Stimulated activated CD8-positive, alpha-beta memory T cell treated with anti-CD3 and anti-CD28 coated beads, Interleukin-15, amount 100 ng/mL, for 48 hours (primary cell): ENCODE measurements at places on chromosomes 3 and 15.

- DNase-seq = no peak
Measured at GRCh38 chr15:80490431-80490990, 86.3 kb downstream of the ARNT2 start.

DNA sequence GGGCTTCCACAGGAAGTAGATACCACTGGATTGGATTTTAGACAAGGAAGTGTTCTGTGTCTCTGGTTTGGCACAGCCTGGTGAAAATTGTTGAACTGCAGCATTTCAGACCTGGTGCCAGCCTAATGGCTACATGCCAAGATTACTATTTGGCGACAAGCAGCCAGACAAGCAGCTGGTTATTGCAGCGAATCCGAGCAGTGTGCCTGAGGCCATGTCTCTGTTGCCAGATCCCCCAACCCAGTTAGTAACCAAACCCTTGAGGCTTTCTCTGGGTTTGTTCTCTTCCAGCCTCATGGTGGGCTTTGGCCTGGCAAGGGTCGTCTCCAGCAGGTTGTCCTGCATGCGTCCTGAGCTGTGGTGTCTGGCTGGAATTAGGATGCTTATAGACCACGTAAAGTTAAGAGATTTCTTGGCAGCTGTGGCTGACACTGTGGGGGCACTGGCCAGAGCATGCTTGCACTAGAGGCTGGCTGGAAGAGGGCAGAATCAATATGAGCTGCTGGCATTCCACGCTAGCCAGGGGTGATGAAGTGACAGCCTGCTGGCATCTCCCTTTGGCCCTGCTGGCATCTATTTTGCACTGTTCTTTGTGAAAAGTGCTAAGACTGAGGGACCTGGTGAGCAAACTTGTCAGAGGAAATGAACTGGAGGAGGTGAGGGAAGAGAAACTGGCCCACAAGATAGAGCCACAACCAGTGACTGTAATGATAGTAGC is 172.6 kb downstream of the RBMS3 start:
- no peak for DNase-seq

DNA sequence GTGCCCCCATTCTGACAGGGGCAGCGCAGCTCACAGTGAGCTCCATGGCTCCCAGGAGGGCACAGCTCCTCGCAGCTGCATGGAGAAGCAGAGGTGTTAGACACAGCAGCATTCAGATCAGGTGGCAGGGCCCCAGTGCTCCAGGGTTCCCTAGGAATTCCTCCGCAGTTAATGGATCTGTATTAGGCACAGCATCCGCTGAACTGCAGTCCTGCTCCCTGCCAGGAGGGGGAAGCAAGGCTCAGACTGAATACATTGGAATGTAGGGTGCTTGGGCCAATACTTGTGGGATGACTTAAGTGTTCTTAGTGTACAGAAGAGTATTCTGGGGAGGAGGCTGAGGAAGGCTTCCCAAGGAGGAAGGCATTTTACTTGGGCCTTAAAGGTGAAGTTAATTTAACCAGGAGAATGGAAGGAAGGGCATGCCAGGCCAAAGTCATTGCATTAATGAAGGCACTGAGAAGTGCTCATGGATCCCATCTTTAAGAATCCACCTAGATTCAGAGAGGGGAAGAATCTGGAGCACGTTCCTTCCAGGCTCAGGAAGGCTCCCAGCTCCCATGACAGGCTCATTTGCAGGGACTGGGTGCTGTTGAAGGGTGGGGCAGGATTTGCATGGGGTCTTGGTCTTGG is 111.6 kb downstream of the RAB11A start:
- peak; percentile 3 for DNase-seq

DNA sequence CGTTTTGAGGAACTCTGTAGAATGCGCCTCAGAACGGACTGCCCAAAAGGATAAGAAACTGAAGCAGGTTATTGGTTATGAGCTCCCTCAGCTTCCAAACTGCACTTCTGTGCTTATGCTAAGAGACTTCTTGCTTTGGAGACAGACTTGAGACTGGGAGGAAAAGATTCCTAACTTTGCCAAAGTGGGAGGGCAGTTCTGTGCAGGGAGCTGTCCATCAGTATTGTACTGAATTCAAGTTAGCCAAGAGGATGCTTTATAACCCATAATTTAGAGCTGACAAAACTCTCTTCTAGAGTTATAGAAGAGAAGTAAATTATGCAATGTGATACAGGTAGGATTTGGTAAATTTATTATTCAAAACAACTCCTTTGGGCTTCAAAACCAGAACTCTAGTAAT is 519.8 kb upstream of the GBE1 start:
- DNase-seq = no peak

DNA sequence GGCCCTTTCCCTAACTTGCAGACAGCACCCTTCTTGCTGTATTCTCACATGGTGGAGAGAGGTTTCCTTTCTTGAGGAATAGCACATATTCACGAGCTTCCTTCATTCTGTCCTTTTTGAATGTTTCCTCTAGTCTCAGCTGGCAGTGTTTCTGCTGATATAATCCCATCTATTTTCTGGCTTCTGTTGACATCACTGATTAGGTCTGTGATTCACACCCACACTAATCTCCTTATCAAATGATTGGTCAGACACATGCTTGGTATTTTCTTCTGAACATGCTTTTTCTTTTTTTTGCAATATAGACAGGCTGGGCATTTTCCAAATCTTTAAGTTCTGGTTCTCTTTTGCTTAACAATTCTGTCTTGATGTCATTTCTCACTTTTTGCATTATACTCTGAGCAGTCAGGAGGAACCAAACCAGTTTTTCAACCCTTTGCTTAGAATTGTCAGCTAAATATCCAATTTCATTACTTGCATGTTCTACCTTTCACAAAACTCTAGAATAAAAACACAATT is 65.4 kb downstream of the OXSM start:
- DNase-seq = no peak

- no peak for DNase-seq
Measured at GRCh38 chr3:46668116-46668515, 25.4 kb downstream of the ALS2CL start.

GRCh38 chr3:15217011-15217671 is 11.1 kb downstream of the CAPN7 start:
- no peak for DNase-seq

DNA sequence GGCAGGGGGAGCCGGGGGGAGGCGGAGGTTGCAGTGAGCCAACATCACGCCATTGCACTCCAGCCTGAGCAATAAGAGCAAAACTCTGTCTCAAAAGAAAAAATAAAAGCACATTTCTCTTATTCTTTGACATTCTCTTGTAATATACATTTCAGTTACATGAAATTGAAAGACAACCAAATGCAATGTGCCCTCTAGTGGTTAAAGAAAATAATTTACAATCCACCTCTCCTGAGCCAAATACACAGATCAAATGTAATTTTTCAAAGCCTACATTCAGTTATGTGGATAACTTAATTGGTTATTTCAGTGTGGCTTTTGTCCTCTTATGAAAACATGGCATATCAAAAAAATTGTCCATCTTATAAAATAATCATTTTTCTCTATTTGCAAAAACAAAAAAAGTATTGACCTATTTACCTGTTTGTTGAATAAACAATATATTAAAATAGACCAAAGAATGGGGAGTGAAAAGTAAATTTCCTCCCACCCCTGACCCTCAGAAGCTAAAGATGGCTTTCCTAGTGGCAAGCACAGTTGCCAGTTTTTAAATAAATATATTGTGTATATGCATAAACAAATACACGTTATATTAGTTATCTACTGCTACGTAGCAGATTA is 14.2 kb upstream of the U2SURP start:
- no peak for DNase-seq

DNA sequence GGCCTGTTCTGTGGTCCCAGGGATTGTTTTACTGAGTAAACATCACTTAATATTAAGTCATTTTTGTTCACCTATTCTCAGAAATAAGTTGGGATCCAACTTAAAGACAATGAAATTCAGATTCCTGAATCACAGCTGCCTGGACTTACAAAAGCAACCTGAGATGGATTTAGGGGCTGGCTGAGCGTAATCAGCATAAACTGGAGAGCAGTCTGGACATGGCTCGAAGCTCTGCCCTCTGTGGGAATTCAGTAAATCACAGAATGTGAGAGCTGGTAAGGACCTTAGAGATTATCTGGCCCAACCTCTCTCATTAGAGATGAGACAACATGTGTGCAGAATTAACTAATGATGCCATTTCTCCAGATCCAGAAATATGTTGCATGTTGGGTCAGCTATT is 23.7 kb downstream of the CCDC80 start:
- no peak for DNase-seq

DNA sequence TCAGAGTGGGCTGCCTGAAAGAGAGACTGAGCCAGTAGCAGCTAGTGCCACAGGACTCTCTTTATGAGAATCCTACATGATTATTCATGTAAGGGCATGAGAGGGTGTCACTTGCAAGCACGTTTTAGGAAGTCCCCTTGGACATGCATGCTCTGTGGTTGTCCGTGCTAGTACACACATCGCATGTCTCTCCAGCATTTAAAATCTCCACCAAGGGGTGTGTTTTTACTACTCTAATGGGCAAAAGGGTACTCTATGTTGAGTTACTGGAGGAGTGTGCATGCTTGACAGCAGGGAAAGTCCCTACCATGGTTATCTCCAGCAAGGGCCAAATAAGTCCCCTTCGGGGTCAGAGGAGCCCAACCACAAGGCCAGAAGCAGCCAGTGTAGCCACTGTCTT is 70.7 kb downstream of the DCLK3 start:
- no peak for DNase-seq

- DNase-seq = no peak
Measured at GRCh38 chr3:114973536-114973935, 173.6 kb downstream of the ZBTB20 start.

DNA sequence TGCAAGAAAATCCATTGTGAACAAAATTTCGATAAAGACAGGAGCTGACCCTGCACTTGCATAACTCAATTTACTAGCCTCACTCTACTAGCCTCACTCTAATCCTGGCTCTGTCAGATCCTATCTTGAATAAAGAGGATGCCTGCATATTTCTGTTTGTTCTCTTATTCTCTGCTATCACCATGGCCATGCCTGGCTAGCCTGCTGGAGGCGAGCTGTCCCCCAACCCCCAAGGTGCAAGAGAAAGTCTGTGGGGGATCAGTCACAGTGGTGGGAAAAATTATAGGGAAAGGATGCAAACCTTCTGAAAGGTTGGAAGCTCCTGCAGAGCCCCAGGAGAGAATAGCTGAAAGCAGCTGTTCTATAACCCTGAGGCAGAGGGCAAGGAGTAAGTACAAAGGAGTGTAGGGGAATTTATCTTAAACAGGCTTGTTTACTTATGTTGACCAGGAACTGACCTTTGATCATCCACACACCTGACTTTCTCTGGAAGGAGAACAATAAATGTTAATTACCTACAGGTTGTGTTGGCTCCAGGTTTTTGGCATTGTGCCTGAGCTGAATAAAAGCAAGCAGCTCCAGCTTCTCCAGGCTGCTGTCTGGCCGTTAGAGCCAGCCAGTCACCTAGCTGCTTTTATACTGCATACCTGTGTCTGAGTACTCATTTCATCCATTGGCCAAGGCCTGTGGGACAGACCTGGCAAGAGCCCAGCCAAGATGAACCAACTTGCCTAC is 137.7 kb upstream of the RASGRP1 start:
- DNase-seq = no peak

- DNase-seq = no peak
Measured at GRCh38 chr3:40073310-40074007, 236.0 kb upstream of the EIF1B start.

DNA sequence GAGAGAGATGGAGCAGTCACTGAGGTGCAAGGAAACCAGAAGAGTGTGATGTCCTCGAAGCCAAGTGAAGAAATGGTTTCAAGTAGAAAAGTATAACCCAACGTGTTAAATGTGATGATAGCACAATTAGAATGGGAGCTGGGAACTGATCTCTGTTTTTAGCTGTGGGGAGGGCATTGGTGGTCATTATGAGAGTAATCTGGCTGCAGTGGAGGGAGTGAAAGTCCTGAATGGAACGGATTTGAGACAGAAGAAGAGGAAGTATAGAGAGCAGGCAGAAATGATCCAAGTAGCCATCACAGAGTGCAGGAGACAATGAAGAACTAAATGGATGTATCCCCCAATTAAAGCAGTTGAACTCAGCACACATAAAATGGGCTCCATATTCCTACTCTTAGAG is 235.3 kb downstream of the IGSF11 start:
- DNase-seq = no peak

GRCh38 chr15:35630985-35631384 is 85.0 kb upstream of the DPH6 start:
- DNase-seq = no peak

DNA sequence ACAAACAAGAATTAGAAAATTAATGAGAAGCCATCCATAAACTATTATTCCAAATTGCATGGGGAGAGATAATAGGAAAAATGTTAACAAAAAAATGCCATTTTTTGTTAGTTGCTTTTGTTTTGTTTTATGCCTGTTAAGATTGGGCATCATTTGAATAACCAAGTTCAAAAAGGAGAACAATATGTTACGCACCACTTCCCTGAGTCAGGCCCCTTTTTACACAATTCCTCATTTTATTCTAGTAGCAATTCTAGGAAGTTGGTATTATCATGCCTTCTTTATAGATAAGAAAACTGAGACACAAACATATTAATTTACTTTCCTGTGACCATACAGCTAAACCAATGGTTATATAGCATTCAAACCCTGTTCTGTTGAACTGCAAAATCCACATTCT is 736.9 kb upstream of the CCDC54 start:
- DNase-seq = no peak

DNA sequence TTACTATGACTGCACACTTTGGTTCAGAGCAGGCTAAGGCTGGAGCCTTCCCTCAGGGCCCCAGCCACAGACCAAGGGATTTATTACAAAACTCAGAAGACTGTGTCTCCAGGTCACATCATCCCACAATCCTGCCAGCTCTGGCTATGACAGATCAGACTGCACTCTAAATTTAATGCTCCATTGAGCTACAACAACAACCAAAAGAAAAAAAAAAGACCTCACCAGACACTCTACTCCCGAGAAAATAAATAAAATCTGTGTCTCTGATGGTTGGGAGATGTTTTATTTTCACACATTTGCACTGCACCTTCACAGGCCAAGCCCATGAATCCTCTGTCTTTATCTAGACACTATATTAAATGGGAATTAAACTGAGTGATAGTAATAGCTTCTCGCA is 50.8 kb upstream of the CTNNB1 start:
- DNase-seq = no peak

- DNase-seq = no peak
Measured at GRCh38 chr3:116553355-116553754, 108.1 kb upstream of the LSAMP start.

- DNase-seq = no peak
Measured at GRCh38 chr15:78977091-78977571, 32.3 kb upstream of the CTSH start.

- no peak for DNase-seq
Measured at GRCh38 chr3:78368636-78369345, 1328.9 kb downstream of the ROBO2 start.

DNA sequence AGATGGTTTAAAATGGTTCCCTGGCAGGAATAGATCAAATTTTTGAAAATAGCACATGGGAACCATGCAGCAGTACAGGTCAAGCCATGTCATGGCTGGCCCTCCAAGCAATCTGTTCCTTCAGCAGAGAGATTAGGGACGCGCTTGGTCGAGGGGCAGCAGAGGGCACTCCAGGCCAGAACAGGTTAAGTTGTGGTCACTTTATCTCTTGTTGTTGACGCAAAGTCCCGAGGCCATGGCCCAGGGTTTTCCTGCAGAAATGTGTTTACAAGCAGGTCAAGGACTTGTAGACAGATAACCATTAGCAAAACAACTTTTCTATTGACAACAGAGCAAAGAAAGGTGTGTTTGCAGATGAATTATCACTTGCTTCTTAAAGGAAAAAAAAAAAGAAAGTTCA is 570.0 kb upstream of the NR2F2 start:
- DNase-seq = no peak

GRCh38 chr15:98896802-98897732 is 110.5 kb downstream of the PGPEP1L start:
- no peak for DNase-seq
